ENCODE measurements at places on chromosomes 16 and 17. TPM values are rescaled to one million over a fixed set of nuclear protein-coding genes. Genes with fewer than 3 reads are reported as not detected.

The TNS4 gene
- not detected for total RNA-seq

The STAC2 gene
- total RNA-seq, result 0.67 TPM

The XAF1 gene
- 31.7 TPM for total RNA-seq

The C17orf78 gene
- not detected for total RNA-seq

The UNC45B gene
- total RNA-seq, result 259 TPM

The SPATA22 gene
- not detected for total RNA-seq

The HS3ST2 gene
- 0.22 TPM for total RNA-seq

The ADAM11 gene
- total RNA-seq, result 1.00 TPM

The TP53TG3D gene
- total RNA-seq, result 0.81 TPM

The ABCC6 gene
- 0.38 TPM for total RNA-seq

The SEZ6 gene
- total RNA-seq, result not detected

The ZNF597 gene
- 1.8 TPM for total RNA-seq

The IGSF6 gene
- total RNA-seq, result 2.3 TPM

The PRAC2 gene
- total RNA-seq, result not detected

The CHRNB1 gene
- 9.9 TPM for total RNA-seq

All from cardiac septum (tissue), 1 donor.